ENCODE measurements at places on chromosomes 11 and 22.

DNA sequence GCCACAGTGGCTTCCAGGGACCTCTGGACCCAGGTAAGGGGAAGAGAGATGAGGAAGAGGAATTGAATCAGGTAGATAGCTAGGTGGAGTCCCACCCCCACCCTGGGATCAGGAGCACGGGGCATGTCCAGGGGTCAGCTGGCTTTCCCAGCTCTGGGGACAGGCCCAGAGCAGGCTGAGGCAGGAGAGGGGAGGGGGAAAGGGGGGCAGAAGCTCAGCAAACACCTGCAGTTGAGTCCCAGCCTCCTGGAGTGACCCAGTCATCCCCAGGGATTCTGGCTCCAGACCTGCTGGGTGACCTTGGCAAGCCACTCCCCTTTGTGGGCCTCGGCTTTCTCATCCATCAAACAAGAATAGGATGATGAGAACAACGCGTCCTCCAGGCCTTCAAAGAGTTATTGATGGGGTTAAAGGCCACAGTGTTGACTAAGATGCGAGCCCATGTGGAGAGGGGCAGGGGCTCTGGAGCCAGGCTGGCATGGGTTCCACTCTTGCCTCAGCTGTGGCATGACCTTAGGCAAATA is 16.0 kb downstream of the STARD10 start:
- no peak for DNase-seq

DNA sequence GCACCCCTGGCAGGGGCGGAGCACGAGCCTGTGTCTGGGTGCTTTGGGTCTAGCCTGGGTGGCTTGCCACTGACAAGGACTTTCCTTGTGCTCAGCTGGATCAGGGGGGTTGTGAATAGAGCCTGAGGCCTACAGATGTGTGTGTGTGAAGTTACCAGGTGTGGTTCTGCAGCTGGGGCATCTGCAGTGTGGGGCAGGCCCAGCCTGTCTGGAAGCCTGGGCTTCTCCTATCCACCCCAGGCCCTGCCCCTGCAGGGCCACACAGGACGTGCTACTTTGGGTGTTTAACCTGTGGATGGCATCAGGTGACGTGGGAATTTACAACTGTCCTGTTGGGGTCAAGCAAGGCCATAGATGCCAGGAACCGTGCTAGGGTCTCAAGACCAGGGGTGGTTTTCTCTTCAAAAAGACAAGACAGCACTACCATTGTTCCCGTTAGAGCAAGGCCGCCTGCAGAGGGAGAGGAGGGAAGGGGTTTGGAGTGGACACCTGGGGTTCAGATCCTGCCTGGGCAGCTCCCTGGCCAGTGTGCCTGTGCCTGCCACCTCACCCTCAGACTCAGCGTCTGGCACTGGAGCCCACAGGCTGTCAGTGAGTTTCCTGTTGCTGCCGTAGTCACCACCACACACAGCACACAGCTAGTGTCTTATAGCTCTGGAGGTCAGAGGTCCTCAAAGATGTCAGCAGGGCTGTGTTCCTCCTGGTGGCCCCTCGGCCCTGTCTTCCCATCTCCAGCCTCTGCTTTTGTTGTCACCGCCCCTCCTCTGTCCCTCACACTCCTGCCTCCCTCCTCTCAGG is 31.6 kb downstream of the CTTN start:
- DNase-seq: no peak

DNA sequence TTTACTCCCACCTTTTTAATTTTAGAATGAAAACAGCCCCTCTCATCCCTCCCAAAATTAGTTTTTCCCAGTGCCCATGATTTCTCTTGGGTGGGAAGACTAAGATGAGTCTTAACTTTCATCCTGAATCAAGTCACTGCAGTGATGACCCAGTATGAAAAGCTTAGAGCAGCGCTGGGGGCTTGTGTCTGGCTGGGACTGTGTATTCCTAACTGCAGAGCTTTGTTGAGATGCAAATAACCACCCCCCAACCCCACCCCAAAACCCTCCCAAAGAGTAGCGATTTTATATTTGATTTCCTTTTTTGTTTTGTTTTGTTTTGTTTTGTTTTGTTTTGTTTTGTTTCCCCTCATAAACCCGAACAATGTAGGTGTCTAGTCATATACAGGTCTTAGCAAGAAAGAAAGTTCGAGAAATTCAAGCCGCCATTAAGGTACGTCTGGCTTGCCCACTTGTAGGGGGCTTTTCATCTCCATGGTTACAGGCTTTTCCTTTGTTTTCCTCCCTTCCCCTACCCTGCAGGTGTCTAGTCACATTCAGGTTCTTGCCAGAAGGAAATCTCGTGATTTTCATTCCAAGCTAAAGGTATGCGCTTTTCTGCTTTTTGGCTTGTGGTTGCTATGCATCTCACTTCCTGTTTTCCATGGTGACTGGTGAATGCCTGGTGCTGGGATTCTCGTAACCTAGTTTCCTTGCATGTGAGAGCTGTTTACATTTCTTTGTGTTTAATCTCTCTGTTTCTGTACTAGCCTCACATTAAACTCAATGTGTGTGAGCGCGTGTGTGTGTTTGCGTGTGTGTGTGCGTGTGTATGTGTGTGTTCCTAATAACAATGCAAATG is 144.6 kb upstream of the RASSF10 start:
- DNase-seq: no peak

DNA sequence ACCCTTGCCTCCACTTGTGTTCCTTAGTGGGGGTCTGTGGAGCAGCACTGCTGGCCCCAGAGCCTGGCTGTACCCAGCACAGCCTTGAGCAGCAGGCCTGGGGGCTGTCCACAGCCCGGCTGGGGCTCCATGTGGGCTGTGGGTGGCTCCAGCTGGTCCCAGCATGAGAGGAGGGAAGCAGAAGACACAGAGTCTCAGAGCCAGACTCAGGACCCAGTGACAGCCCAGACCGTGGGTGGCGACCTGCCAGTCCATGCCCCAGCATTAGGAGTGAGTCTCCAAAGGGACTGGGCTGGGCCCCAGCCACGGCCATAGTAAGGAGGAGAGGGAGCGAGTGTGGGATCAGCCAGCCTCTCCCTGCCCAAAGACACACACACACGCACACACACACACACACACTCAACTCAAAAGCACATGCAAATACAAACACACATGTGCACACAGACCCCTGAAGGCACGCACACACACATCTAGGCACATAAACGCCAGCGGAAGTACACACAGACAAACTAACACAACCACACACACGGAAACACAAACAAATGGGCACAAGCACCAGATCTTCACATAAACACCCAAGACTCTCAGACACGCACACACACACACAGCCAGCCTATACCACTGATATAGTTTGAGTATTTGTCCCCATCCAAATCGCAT is 16.7 kb upstream of the LRRC10B start:
- no peak for DNase-seq

- no peak for DNase-seq
These were observed 68.5 kb upstream of the CARD18 start for GRCh38 chr11:105208019-105208418.

GRCh38 chr22:21726650-21727049 is 8.9 kb downstream of the YPEL1 start:
- DNase-seq: no peak

GRCh38 chr11:93249459-93250220 is 51.8 kb upstream of the SLC36A4 start:
- DNase-seq: no peak

- DNase-seq: no peak
These were observed 78.3 kb downstream of the EMSY start for GRCh38 chr11:76523147-76523546.

DNA sequence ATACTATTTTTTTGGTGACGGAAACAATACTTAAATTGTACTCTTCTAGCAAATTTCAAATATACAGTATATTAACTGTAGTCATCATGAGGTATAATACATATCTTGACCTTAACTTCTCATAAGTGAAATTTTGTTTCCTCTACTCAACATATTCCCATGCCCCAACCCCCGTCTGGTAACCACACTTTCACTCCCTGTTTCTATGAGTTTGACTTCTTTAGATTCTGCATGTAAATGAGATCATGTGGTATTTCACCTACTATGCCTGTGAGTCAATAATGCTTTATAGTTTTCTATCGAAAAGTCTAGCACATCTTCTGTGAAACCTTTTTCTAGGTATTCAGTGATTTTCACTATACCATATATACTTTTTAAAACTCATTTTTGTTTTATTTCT is 663.2 kb downstream of the CNTN5 start:
- DNase-seq: no peak

DNA sequence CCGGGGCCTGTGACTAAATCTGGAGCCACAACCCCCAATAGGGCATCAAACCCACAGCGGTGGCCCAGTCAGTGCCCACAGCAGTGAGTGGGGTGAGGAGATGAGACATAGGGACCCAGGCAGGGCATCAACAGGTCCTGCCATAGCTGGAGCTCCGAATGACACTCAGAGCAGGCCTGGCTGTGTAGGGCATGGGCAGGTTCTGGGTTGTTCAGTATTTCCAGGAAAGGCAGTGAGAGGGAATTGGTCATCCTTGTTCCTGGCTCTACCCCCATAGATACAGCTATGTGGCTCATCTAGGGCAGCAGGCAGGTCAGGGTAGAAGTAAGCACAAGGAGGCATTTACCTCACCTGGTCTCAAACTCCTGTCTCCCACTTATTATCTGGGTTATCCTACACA is 126.6 kb downstream of the BUD13 start:
- no peak for DNase-seq

DNA sequence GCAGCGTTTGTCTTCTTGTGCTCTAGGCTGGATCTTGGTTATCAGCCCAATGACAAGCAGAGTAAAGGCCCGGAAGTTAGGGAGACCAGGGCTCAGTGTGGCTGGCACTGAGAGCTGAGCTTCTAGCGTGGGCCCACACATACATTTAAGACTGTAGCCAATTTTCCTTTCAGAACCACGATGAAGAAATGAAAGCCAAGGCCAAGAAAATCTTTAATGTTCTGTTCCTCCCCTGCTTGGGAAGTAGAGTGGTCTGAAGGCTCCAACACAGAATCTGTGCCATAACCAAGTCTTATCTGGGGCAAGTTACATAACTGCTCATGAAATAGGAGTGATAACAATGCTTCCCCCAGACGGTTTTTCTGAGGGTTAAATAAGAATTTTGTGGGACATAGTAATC is 4.7 kb upstream of the ST3GAL4 start:
- DNase-seq: no peak

DNA sequence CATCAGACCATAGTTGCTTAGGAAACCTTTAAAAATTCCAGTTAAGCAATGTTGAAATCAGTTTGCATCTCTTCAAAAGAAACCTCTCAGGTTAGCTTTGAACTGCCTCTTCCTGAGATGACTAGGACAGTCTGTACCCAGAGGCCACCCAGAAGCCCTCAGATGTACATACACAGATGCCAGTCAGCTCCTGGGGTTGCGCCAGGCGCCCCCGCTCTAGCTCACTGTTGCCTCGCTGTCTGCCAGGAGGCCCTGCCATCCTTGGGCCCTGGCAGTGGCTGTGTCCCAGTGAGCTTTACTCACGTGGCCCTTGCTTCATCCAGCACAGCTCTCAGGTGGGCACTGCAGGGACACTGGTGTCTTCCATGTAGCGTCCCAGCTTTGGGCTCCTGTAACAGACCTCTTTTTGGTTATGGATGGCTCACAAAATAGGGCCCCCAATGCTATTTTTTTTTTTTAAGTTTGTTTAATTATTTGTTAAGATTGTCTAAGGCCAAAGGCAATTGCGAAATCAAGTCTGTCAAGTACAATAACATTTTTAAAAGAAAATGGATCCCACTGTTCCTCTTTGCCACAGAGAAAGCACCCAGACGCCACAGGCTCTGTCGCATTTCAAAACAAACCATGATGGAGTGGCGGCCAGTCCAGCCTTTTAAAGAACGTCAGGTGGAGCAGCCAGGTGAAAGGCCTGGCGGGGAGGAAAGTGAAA is 73.4 kb downstream of the NCAPD3 start:
- DNase-seq: no peak

GRCh38 chr11:75516886-75517285 is 8.9 kb downstream of the GDPD5 start:
- DNase-seq: no peak

- no peak for DNase-seq
These were observed 406.7 kb downstream of the MN1 start for GRCh38 chr22:27394806-27395404.

DNA sequence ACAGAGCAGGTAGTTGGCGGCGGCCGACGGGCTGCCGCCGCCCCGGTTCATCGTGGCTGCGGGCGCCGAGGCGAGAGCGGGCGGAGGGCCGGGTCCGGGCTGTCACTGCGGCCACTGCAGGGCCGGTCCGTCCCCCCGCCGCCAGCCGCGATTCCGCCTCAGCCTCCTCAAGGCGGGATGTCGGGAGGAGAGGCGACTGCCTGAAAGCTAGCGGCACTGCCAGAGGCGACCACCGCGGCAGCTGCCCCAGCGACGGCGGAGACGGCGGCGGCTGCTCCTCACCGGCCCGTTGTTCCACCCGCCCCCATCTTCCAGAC is 234 bp downstream of the SESN3 start:
- DNase-seq: no peak

DNA sequence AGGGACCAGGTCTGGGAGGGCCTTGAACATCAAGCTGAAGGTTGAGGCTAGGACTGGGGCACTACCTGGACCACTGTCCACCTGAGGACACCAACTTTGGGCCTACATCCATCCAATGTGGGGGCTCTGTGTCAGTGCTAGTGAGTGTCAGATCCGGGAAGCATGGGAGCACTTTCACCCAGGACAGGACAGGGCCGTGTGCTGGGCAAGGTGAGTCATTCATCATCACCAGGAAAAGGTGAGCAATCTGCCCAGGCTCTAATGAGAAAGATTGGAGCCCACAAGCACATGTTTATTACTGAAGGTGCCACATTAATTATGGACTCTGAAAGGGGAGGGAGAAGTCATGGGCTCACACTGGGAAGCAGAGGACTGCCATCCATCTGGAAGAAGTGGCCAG is 39.7 kb upstream of the DRD2 start:
- no peak for DNase-seq

DNA sequence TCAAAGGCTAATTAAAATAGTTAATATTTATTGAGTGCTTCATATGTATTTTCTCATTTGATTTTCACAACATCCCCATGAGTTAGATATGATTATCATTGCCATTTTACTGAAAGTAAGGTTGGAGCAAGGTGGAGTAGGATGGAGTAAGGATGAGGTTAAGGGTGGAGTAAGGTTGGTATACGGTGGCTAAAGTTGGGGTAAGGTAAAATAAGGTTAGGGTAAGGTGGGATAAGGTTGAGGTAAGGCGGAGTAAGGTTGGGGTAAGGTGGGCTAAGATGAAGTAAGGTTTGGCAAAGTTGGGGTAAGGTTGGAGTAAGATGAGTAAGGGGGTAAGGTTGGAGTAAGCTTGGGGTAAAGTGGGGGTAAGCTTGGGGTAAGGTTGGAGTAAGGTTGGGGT is 45.8 kb upstream of the CLDN5 start:
- DNase-seq: no peak
